H9 (cell line): ENCODE measurements at places on chromosomes 13 and 19.

DNA sequence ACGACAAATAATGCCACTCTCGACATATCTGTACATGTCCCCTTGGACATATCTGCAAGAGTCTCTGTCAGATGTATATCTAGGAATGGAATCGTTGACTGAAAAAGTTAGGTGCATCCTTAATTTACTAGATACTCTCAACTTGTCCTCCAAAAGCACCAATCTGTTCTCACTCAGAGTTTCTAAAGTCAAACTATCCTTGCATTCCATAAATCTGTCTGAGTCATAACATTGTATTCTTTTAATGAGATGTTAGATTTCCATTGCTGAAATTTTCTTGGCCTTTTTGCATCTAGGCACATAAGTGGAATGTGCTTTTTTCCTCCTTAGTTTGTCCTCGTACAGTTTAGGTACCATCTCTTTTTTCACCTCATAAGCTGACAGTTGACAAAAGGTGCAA lies 139.8 kb downstream of the PTPRS start:
- DNase-seq, result no peak

- DNase-seq, result no peak
Observed at GRCh38 chr19:5953030-5953589, 24.8 kb downstream of the RANBP3 start.

- no peak for DNase-seq
Observed at GRCh38 chr13:42957881-42958280, 34.2 kb downstream of the EPSTI1 start.

GRCh38 chr13:30153545-30154426 lies 153.6 kb downstream of the KATNAL1 start:
- peak; percentile 55 for DNase-seq

DNA sequence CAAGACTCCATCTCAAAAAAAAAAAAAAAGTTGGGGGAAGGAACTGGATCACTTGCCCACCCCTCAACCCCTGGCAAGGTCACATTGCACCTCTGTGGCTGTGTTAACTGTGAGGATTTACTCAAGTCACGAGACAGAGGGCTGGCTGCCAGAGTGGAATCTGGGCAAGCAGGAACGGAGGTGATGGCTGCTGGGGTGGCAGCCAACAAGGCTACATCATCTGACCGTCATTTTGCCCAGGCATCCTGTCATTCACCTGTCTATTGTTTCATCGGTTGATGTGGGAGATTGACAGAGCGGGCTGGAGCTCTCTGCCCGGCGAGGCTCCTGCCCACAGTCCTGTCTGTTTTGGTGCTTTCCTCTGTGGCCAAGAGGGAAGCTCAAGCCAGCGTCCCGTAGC lies 75.7 kb downstream of the DPF1 start:
- DNase-seq, result no peak
